ENCODE measurements at places on chromosomes 16 and 17.

DNA sequence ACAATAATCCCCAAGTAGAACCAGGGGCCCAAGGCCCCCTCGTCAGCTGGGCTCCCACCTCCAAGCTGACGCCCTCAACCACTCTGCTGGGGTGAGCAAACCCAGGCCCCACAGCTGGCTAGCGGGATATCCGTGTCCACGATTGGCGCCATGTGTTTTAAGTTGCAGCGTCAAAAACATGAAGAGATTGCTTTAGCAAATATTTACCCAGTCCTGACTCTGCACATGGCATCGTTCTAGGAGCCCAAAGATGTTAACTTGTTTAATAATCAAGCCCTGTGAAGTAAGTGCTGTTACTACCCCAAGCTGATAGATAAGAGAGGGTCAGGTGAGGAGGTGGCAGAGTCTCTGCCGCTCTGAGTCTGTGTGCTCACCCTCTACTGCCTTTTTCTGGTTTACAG, 344 bp upstream of the SEPTIN12 start:
- DNase-seq: no peak

DNA sequence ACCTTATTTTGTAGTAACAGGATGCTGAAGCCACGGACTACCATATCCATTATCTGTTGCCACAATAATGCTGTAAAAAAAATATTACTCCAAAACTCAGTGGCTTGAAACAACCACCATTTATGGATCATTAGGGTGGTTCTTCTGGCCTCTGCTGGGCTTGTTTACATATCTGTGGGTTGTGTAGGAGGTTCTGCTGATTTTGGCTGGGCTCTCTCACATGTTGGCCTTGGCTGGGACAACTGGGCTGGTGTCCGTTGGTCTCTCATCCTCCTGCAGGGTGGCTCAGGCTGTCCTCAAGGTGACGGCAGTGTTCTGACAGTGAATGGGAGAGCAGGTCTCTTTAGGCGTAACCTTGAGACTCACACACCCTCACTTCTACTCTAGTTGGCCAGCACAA, 76.0 kb downstream of the GPR139 start:
- DNase-seq: no peak

GRCh38 chr16:4389051-4389955, 17.7 kb downstream of the VASN start:
- DNase-seq: no peak

DNA sequence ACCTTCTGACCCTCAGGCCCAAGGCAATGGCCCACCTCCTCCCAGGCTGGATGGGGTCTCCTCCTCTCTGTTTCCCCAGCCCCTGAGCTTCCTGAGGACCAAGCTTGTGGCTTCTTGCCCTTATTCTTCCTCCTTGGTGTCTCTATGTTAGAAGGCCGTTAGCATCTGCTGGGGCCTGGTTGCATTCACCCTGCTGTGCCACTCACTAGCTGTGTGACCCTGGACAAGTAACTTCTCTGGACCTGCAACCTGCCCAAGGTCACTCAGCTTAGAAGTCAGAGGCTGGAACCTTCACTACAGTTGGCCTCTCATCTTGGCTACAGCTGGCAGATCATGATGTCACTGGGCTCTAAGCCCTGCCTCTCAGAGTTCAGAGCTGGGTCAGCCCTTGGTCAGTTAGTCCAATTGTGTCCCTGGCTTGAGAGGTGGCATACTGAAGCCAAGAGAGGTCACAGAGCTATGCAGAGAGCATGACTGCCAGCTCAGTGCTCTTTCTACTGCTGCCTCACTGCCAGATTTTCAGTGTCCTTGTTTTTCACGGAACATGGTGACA, 3.0 kb downstream of the MT2A start:
- DNase-seq: peak; percentile 84

DNA sequence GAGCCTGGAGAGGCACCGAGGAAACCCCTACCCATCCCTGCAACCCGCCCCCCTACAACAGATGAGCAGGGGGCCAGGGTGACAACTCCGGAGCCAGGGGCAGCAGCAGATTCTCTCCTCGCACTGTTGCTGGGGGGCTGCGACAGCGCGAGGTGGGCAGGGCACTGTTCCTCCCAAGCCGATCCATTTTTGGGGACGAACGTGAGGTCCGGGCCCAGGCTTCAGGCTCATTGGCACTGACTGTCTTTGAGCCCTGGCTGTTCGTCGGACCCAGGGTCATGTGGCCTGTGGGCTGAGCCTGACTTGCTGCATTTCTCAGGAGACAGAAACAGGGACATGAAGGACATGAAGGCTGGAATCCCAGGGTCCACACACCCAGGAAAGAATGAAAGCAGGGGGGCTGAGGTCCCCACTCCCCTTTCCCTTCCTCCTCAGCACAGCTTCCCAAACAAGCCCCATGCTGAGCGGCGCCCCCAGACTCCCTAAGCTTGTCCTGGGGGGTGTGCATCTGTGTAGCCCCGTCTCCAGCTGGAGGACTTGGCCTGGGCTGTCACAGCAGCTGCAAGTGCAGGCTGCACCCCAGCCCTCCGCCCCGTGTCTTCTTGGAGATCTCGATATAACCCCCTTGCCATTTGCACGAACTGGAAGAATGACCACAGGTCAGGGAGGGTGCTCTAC, 18.7 kb downstream of the CEP295NL start:
- peak; percentile 41 for DNase-seq

GRCh38 chr16:89193576-89194293, 6.6 kb downstream of the SLC22A31 start:
- no peak for DNase-seq

DNA sequence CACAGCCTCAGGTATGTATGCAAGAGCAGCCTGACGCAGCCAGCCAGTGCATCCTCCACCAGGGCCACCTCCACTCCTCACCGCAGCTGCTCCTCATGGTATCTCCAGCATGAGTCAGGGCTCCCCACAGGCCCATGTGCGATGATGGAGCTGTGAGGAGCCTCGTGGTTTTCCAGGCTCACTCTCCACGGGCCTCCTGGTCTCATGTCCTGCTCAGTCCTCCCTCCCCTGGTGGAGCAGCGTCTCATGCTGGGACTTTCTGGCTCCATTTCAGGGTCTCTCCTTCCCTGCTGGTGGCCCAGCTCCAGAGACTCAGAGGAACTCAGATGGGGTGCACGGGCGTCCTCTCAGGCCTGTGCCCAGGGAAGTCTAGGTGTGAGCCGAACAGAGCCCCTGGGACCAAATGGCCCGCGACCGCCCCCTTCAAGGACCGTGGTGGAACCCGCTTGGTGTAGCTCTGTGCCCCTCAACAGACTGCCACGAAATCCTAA, 70.4 kb downstream of the METRNL start:
- DNase-seq: peak; percentile 48

GRCh38 chr16:68369168-68369567, 58.3 kb downstream of the PRMT7 start:
- DNase-seq: no peak

DNA sequence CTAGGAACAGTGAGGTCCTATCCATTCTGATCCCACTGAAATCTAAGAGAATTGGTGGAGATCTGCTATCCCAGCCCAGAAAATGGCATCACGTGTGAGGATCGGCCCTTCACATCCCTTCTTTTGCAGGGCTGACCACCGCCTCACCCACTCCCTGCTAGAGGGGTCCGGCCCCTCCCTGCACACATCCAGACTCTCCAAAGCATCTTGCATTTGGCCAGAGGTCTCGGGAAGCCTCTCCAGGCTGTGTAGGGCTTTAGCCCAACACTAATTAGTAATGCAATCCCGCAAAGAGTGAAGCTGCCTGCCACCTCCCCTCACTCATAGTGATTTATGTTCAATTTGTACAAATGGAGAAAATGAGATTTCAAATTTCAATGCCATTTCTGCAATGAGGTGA, 434.4 kb upstream of the ZFHX3 start:
- DNase-seq: no peak

- peak; percentile 95 for DNase-seq
Observed at GRCh38 chr16:15482068-15482747, 47.8 kb downstream of the BMERB1 start.

DNA sequence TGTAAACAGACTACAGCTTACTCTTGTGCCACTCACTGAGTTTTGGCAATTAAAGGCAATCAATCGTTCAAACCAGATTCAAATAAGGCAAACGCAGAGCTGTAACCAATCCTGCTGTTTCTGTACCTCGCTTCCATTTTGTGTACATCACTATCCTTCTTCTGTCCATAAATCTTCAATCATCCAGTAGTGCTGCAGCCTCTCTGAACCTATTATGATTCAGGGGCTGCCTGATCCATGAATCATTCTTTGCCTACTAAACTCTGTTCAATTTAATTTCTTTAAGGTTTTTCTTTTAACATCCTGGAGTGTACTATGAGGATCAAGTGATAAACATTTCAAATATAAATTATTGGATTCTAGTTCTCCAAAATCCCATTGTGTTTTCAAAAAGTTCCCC, 93.9 kb downstream of the CEP112 start:
- DNase-seq: peak; percentile 19

All from LHCN-M2 (cell line).